Stimulated activated CD4-positive, alpha-beta T cell treated with anti-CD3 and anti-CD28 coated beads, TNF-alpha, amount 100 ng/mL, for 1 hour (primary cell): ENCODE measurements at places on chromosomes 12 and 14.
A peak's percentile ranks its signal among the peaks of the same experiment; 100 is the strongest.

- DNase-seq: no peak
Measured at GRCh38 chr14:94285158-94285557, 7.9 kb downstream of the SERPINA10 start.

DNA sequence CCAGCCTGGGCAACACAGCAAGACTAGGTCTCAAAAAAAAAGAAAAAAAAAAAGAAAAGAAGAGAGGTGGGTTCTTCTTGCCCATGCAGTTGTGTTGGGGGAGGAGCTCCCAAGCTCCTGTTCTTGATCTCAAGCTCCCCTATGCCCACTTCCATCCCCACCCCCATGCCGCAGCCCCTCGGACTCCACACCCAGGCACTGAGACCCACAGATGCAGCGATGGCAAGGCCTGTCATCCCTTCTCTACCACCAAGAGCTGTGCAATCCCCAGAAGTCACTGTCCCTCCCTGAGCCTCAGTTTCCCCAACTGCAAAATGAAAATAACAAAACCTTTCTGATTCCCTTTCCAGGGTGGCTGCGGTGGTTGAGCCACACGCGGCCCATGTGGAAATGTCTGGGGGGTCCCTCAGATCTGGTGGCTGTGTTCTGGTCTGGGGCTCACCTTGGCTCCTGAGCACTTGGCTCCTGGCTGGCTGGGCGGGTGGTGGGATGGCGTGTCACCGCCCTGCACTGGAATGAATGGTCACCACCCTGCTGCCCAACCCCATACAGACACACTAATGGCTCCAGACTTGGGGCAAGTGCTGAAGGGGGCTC is 22.6 kb upstream of the KIF26A start:
- DNase-seq: no peak

- no peak for DNase-seq
Measured at GRCh38 chr12:128578045-128578444, 245.7 kb downstream of the SLC15A4 start.

- DNase-seq: no peak
Measured at GRCh38 chr12:42769455-42769854, 179.9 kb upstream of the PRICKLE1 start.

DNA sequence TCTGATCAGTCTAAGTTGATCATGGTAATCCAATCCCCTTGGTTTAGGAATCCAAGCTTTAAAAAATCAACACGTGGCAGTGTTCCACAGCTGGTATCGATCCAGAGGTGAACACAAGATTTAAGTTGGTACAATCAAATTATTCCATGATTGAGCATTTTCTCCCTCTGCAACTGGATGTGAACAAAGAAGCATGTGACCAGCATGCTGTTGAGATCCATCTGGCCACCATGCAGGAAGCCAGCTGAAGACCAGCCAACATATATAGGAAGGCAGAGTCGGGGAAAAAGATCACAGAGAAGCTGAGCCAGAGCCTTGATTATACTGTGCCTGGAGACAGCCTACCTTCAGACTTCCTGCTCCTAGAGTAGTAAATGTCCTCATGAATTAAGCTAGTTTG is 158.3 kb downstream of the SEC23A start:
- DNase-seq: no peak

GRCh38 chr14:91866061-91866460 is 1.3 kb downstream of the TC2N start:
- DNase-seq: no peak

GRCh38 chr12:91603060-91603459 is 420.4 kb upstream of the DCN start:
- no peak for DNase-seq

GRCh38 chr14:22381408-22381760 is 207.6 kb downstream of the DAD1 start:
- no peak for DNase-seq

- no peak for DNase-seq
Measured at GRCh38 chr12:104470521-104470920, 13.8 kb downstream of the CHST11 start.

DNA sequence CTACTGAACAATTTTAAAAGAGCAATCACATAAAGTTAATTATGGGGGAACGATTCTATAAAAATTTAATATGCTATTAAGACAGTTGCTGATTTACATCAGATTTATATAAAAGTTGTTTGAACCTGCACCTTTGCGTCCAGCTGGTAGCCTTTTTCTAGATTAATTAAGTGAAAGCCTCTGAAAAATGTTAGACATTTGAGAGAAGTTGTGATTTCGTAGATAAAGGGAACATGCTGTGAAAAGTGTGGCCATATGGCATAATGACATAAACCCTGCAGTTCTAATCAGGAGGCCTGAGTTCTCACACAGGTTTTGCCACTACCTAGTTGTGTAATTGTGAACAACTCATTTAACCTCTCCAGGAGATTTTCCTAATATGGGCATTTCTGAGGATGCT is 187.2 kb downstream of the TMTC2 start:
- DNase-seq: no peak

GRCh38 chr12:25959071-25959961 is 834 bp downstream of the RASSF8 start:
- no peak for DNase-seq

GRCh38 chr14:105861985-105862465 is 335.6 kb downstream of the TMEM121 start:
- no peak for DNase-seq

DNA sequence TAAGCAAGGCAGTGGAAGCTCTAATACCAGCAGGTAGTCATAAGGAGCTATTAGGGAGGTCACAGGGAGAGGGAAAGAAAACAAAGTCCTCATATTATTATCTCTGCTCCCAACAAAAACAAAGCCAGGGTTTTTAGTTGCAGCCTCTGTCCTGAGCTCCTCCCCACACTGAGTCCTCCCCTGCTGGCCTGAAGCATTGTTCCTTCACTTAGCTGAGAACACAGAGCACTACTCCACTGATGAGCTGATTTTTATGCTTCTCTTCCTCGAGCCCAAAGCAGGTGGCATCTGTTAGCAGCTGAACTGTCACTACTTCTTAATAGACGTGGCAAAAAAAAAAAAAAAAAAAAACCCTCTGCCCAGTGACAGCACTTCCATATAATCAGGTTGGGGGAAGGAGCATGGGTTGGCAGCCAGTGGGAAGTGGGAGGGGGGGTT is 10.5 kb upstream of the STAC3 start:
- DNase-seq: no peak

DNA sequence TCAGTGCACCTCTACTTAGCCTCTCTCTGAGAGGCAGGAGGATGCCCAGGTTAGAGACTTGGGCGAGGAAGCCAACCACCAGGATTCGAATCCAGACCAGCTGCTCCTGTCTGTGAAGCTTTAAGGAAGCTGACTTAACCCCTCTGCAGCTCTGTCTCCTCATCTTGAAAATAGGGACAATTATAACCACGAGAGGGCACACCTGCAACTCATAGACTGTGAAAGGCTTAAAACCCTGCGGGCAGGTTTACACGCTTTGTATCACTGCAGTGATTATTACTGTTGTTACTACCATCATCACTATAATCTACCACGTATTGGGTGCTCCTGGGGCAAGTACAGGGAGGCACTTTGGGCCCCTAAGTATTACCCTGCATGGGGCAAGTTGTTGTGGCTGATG is 379.8 kb downstream of the VRK1 start:
- DNase-seq: no peak

GRCh38 chr12:1530592-1531152 is 63.7 kb downstream of the FBXL14 start:
- no peak for DNase-seq

DNA sequence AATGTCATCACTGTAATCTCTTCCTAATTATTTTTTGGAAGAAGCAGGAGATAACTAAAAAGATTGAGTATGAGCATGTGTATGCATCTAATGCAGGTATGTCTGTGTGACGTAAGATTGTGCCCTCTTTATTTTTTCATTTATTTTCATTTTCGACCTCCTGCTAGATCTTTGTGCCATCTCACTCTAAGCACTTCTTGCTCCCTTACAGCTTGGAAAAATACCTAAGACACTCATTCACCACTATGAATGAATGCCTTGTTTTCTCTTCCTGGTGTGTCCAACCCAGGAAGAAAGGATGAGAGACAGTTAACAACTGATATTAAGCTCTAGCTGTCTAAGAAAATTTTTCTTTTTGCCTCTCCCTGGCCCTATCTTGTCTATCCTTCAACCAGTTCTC is 76.8 kb upstream of the CISTR start:
- no peak for DNase-seq

GRCh38 chr14:99668307-99669295 is 15.5 kb upstream of the CYP46A1 start:
- no peak for DNase-seq

GRCh38 chr14:63401646-63402045 is 82.9 kb upstream of the GPHB5 start:
- no peak for DNase-seq

DNA sequence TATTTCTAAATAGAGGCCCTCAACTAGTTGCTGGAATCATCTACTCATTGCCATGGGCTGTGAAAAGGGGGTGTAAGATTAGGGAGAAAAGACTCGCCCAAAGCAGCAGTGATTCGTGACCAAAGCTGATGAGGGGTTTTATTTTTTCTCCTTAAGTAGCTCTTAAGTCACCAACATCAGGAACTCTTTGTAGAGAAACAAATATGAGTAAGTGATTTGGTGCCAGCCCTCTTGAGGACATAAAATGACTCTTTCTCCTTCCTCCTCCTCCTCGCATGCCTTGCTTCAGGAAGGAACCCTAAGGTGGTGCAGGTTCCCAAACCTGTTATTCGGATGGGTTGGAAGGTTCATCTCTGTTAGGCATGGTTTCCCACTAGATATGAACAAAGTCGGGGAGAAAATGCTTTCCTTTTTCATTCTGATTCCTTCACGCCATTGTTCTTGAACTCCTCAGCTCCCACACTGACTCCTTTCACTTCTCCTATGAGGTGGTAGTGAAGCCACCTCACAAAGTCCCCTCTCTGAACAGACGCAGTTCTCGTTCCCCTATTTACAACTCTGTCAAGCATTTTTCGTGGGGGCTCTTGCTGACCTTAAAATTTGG is 113.4 kb downstream of the ETV6 start:
- DNase-seq: no peak

- peak; percentile 47 for DNase-seq
Measured at GRCh38 chr12:120231316-120232011, 30.6 kb upstream of the RPLP0 start.

DNA sequence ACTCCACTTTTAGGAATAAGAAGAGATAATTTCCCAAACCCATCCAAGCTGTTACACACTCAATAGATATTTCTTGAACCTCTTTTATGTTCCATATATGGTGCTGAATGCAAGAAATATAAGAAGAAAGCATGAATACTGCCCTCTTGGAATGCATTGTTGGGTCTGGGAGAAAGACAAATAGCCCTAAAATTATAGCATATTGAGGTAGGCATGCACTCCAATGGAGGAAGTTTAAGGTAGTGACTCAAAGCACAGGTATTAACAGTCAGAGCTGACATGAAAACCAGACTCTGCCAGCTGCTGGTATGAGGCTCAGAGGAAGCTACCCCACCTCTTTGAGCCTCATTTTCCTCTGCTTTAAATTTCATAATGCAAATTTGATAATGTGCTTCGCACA is 261.3 kb upstream of the NOS1 start:
- DNase-seq: no peak

DNA sequence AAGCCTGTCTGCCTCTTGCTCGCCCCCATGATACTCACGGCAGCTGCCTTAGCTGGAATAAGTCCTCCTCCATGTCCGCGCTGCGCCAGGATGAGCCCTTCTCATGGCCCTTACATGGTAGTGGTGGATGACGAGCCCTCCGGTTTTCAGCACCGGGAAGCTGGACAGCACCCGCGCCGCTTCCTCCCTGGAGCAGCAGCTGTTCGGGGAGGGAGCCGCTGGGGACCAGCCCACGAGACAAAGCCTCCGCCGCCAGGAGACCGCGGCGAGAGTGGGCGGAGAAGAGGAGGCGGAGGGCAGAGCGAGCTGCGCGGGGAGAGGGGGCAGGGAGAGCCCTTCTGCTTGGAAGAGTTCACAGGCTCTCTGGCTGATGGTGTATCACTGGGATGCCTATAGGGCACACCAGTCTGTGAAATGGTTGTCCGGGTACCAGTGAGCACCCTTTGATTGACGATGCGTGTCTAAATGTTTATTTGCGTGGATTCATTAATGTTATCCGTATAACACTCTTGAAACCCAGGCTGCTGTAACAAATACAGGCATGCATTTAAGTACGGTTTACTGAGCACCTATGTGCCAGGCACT is at the start of gene SVOP:
Gene SVOP, minus strand, starts transcription at position 273 of the 585 bp plus-strand sequence. Its CDS starts 200 bp downstream, at position 73.
- DNase-seq: no peak

GRCh38 chr12:128729628-128730121 is 94.1 kb downstream of the SLC15A4 start:
- no peak for DNase-seq

DNA sequence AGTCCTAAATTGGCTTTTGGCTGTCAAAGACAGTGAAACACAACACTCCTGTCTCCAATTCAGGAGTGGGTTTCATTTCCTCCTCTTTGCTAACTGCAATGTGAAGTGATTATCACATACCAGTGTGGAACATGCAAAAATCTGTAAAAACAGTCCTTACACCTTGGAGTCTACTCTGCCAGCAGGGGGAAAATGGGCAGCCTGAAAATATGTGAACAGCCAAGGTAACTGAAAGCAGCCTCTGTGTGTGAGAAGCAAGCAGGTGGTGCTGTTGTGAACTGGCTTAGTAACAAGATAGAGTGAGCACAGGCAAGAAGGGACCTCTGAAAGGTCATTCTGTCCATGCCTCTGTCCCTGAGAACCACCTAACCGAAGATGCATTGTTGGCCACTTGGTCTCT is 6.0 kb downstream of the PRMT8 start:
- no peak for DNase-seq

- DNase-seq: no peak
Measured at GRCh38 chr12:45292486-45293195, 76.7 kb downstream of the ANO6 start.

GRCh38 chr12:5034603-5035002 is 9.1 kb upstream of the KCNA5 start:
- no peak for DNase-seq

GRCh38 chr14:72049462-72049861 is 117.2 kb downstream of the RGS6 start:
- no peak for DNase-seq

- no peak for DNase-seq
Measured at GRCh38 chr12:13588574-13588973, 392.0 kb downstream of the EMP1 start.

DNA sequence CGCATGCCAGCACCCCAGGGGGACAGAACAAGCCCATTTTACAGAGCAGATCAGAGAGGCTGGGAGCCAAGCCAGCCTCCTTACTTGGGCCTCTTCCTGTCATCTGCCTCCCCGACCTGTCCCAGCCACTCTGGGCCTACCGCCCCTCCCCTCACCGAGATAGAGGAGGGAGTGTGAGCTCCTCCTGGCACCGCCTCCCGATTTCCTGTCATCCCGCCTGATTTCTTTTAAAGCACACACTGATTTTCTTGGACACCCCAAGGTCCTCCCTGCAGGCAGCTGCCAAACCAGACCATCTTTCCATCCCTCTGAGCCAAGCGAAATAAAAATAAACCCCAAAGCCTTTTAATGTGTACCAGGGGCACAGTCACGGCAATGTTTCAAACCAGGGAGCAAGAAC is 108.4 kb downstream of the RFLNA start:
- no peak for DNase-seq

GRCh38 chr12:118288174-118288573 is 84.5 kb downstream of the TAOK3 start:
- no peak for DNase-seq
